Fibroblast of upper back skin (primary cell): ENCODE measurements at places on chromosomes 2 and 18.
A peak's percentile ranks its signal among the peaks of the same experiment; 100 is the strongest.

- no peak for DNase-seq
Observed at GRCh38 chr18:46426679-46427047, 230.4 kb downstream of the LOXHD1 start.

DNA sequence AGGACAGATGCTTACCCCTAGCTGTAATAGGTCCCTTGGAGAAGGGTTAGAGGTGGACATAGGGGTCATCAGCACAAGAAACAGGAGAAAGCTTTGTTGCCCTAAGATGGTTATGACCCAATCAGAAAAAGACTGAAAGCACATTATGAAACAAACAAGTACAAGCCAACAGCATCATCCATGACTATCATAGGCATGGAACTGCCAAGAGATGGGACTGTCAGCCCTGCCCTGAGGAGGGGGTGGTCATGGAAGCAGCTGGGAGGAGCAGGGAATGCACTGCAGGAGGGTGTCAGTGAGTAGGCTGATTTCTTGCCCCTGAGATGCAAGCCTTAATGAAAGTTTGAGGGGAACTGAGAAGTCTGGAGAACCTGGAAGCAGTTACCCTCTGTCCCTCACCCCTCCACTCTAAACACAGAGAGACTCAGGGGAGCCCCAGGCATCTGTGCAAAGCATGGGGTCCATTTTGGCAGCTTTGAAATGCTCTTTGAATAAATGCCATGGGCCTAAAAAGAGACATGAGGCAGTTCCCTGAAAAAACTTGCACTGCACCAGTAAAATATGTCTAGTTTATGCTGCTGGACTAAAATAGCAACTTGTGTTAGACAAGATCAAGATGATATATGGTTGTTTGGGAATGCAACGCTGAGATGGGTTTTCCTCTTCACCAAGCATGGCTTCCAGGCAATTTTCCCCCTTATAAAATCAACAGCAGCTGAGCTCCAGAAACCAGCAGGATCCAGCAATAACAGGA, 122.7 kb upstream of the ZFP36L2 start:
- peak; percentile 86 for DNase-seq

DNA sequence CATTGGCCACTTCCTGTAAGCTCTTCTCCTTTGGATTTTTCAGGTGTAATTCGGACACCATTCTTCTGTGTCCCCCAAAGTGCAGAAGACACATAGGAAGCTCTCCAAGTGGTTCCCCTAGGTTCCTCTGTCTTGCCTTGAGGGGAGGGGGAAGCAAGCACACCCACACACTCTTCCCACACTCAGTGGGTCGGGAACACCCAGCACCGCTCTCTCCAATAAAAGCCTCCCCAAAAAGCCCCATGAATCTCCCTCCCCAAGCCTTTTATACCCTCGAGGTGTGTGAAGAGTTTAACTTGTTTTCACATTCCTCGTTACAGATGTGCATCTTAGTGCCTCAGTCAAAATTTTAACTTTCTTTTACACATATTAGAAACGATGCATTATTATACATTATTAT, 9.9 kb upstream of the TMEM237 start:
- DNase-seq: no peak

GRCh38 chr2:85547089-85547858, 8.3 kb downstream of the MAT2A start:
- no peak for DNase-seq

GRCh38 chr2:18988631-18989232, 369.7 kb downstream of the OSR1 start:
- DNase-seq: no peak

- no peak for DNase-seq
Observed at GRCh38 chr2:122027510-122028217, 272.2 kb downstream of the TSN start.

DNA sequence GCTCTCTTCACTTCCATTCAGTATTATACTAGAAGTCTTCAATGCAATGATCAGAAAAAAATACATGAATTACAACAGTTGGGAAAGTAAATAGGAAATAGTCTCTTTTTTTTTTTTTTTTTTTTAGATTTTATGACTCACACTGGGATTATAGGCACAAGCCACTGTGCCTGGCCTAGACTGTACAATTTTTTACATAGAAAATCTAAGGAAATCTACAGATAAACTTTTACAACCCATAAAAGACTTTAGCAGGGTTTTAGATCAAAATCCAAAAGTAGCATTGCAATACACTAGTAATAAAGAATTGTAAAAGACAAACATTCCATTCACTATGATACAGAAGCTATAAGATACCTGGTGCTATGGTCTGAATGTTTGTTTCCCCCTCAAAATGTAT, 39.0 kb downstream of the CFAP221 start:
- DNase-seq: no peak

GRCh38 chr18:75023473-75023872, 185.5 kb downstream of the PTGR3 start:
- no peak for DNase-seq

DNA sequence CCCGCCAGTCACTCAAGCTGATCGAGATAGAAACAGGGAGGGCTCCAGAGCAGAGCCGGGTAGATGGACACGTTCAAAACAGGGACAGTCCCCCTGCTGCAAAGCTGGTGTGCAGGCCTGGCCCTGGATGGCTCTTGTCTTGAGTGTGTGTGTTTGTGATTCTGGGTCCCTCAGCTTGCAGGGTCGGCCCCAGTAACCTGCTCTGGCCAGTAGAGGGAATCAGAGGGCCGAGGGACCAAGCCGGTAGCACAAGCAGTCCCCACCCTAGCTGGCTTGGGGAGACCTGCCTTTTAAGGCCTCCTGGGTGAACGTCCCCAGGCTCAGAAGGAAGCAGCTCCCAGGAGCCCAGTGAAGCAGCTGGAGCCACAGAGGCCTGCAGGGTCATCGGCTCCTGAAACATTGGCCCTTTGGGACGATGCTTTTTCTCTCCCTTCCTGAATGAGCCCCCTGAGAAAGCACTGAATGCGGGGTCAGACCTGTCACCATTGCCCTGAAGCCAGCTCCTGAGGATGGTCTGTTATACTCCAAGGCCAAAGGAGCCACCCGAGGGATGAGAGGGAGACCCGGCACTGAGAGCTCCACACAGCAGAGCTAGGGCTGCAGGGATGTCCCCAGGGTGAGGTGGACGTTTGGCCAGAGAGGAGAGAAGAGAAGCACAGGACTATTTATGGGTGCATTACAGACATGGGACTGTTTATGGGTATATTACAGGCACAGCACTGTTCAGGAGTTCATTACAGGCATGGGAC, 15.4 kb upstream of the MLPH start:
- peak; percentile 53 for DNase-seq

- DNase-seq: no peak
Observed at GRCh38 chr2:207417301-207417718, 112.5 kb upstream of the CREB1 start.

- peak; percentile 48 for DNase-seq
Observed at GRCh38 chr2:64018701-64019082, 536 bp downstream of the VPS54 start.
